ENCODE measurements at places on chromosomes 4 and X.

DNA sequence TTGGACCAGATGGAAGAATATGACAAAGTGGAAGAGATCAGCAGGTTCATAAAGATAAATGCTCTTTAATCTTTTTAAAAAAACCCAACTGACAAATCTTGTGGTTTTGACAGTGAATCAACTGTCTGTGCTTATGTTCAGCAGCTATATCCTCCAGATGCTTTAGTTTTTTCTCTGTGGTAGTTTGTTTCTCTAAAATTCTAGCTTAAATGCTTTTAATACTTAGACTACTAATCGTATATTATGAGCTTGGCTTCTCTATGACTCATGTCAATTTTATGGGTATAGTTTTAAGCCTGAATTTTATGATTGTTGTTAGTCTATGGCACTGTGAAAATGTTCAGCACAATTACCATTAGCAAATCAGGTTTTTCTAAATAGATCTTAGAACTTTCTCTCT lies 12.9 kb downstream of the HHIP start:
- DNase-seq: no peak

GRCh38 chrX:98207947-98208346 lies 1324.2 kb downstream of the RPA4 start:
- DNase-seq: no peak

GRCh38 chrX:149916745-149917392 lies 12.5 kb upstream of the HSFX4 start:
- DNase-seq: no peak

DNA sequence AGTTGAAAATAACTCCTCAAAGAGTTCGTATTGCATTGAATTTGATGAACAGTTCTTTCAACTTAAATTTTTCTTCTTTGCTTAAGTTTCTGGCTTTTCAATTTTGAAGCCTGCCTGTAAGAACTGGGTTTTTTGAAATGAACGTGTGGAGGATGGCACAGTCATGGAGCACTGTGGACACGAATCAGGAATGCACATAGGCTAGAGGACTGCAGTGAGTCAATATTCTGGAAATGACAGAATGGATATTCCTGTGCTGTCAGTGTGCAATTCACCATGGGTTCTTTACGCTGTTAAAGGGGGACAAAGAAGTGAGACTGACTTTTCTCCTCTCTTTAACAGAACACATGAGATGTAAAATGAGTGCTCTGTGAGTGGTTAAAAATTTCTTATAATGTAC lies 368.0 kb upstream of the AGA start:
- DNase-seq: no peak

DNA sequence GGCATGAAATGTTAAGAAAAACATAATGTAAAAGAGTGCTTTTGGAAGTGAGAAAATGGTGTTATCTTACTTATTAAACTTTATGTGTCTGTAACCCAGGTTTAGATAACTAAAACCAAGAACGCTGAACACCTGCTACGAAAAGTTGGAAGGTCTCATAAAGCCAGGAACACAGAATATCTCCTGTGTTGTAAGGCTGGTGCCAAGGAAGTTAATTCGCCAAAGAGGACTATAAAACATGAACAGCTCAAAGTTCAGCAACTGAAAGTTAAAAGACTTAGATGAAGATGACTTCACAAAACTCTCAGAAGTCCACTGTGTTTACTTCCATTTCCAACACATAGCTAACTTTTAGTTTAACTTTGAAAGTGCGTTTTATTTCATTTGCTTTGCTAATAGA lies 54.3 kb downstream of the GPRIN3 start:
- no peak for DNase-seq

DNA sequence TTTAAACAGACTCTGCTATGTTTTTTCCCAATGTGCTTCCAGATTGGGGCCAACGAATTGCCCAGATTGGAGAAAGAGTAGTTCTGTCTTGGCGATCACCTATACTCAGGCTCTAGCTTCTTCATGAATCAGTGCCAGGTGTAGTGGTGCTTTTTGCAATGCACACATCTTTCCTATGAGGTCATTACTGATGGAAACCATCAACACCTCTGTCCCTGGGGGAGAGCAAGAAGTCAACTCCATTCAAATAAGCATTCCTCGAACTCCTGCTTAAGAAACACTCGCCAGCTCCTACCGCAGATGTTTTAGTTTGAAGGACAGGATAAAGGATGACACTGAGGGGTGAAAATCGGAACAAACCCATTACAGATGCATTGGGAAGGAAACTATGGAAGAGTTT lies 156.5 kb upstream of the DKK2 start:
- DNase-seq: no peak

DNA sequence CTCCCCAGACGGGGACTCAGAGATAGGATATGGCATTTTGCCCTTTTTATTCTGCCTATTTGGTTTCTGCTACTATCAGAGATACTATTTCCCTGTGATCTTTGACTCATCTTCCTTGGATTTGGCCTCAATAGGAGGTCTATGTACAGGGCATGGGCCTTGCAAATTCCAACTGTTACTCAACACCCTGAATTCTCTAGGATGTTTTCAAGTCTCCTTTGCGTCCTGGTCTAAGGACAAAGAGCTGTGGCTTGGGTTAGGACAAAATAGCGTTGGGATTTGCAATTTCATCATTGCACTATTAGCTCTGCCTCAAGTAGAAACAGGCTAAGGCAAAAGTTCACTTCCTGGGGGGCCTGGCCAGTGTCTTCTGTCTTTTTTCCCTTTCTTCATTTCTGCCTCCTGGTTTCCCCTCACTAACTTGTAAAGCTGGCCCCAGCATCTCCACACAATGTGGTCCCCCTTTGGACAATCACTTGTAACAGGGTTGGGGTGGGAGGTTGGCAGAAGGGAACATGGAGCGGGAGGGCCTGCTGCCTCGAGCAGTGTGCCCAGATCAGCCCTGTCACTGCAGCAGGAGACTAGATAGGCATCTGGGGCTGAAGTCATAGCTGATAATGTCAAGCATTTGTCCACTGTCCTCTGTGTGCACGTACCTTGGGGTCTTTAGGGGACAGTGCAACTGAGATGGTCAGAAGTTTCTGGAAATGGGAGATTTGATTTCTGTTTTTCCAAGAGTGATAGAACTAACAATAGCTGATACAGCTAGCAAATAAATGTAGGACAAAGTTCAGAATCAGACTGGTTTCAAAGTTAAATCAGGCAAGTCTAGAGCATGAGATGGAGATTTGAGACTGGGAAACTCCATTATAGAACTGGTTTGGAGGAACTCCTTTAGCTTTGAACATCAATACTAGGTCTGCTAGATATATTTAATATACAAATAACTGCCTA lies 25.8 kb upstream of the STBD1 start:
- no peak for DNase-seq

DNA sequence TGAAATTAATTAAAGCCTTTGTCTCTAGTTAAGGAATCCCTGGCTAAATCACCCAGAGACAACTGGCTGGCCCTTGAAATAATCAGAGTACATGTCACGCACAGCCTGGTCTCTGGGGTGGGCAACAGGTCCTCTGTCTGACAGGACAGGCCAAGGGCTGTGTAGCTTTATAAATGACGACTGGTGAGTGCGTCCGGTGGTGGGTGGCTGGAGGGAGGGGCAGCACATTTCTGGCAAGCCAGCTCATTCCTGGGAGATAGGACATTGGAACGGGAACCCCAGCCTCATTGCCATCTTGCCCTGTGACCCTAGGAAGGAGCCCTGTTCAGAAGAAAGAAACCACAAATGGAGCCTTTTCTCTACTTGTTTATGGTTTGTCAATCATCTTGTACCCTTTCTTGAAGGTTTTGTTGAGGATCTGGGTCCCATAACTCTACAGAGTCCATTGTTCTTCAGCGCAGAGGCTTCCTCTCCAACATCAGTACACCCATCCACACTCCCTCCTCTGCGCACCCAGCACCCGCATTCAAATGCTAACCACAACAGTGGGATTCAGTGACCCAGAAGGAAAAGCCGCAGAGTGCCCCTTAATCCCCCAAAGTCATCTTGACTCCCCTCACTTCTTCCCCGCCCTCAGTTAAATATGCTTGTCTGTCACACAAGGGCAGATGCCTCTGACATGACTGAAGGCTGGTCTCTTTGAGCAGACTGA lies 368.1 kb downstream of the UNC5C start:
- no peak for DNase-seq

DNA sequence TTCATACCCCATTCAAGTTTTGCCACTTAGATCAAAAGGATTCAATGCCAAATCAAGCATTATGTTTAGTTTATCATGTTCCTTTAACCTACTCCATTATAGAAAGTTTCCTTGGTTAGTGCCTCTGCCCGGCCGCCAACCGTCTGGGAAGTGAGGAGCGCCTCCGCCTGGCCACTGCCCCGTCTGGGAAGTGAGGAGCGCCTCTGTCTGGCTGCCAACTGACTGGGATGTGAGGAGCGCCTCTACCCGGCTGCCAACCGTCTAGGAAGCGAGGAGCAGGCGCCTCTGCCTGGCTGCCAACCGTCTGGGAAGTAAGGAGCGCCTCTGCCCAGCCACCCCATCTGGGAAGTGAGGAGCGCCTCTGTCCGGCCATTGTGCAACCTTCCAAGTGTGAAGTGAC lies 36.3 kb upstream of the PDGFRA start:
- no peak for DNase-seq

DNA sequence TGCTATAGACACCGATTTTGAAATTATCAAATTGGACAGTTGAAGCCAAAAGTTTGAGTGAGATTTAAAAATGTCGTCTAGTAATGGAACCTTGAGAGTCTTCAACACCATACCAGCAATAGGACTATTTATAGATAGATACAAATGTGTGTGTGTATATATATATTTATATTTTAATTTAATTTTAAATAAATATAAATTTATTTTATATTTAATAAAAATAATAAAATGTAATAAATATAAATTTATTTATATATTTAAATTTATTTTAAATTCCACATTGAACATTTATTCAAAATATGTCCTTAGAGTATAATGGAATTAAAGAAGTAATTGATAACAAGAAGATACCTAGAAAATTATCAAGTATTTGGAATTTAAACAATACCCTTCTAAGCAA lies 221.9 kb upstream of the CXXC4 start:
- no peak for DNase-seq

DNA sequence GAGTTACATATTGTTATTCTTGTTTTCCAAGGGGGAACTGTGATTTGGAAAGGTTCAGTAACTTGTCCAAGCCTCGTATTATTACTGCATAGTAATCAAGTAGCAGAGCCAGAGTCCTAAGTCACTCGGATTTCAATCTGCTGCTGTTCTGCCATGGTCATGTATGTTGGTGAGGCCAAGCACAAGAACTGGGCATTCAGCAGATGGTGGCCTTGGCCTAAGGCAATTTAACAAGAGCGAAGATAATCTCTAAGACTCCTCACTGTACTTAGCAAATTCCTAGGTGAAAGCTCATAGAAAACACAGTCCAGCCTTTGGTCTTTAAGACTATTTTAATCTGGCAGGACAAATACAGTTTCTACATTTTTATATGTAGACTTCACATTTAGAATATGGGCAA lies 64.8 kb downstream of the NDST3 start:
- DNase-seq: no peak

GRCh38 chrX:108304210-108304609 lies 134.0 kb downstream of the COL4A6 start:
- DNase-seq: no peak

DNA sequence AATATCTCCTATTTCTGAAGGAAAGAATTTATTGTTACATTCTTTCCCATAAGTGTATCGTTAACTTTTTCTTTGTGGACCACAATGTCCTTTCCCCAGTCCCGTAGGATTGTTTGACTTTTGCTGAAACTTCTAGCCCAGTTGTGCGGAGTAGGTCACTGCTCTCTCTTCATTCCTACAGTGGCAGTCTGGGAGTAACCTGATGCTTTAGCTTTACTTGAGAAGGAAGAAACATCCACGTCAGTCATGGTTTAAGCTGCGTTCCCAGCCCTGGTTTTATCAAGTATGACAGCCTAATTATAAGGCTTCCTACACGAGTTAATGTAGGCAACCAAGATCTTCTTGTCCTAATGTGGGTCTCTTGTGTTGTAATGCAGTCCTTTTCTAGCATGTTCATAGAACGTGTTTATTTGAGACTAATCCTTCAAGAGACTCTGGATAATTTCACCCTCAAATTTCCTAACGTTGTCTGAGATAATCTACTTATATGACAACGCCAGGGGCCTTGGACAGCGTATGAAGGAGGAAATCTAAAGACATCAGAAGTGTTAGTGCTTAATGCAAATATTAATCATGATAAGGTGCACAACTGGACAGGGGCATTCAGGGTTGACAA lies 40.8 kb upstream of the GRPR start:
- no peak for DNase-seq

DNA sequence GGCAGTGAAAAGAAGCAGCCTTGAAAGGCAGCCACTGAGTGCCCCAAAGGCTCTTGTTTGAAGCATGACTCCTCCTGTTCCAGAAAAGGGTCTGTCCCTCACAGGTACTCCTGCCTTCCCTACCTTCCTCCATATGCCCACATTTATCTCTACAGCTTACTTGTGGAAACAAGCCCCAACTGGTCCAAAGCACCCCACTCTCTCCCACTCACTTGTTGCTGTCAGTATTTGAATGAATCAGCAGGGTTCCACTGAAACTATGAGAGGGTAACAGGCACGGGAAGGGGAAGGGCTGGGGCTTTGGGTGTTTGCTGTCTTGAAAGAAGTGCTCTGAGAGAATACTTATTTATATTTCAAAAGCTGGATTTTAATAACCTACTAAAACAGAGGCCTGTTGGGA lies 34.9 kb downstream of the GPR143 start:
- DNase-seq: no peak

DNA sequence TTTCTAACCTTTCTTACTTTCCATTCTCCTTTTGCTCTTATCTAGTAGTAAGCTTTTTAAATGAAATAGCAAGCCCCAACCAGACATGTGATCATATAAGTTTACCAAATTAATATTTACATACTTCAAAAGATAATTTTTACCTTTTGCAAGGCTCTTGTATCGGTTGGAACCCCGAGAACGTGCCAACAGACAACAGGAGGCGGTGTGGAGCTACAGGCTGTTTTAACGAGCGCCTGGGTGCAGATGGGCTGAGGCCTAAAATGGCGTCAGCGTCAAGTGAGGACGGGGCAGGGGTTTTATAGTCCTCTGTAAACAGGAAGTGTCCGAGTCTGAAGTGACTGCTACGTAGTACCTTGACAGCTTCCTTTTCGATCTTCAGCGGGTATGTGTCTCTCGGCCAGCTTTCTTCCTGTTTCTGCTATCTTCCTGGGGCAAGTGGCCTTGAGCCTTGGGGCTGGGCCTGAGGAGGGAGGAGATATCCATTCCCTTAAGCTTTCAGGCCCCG lies 342.7 kb downstream of the GALNTL6 start:
- DNase-seq: no peak

- DNase-seq: no peak
Observed at GRCh38 chr4:55615008-55615407, 21.1 kb downstream of the NMU start.

- DNase-seq: no peak
Observed at GRCh38 chr4:104749062-104749461, 254.4 kb upstream of the CXXC4 start.

Data from thoracic aorta (tissue), 2 donors.